T-cell (primary cell): ENCODE measurements at places on chromosomes 4 and X.

DNA sequence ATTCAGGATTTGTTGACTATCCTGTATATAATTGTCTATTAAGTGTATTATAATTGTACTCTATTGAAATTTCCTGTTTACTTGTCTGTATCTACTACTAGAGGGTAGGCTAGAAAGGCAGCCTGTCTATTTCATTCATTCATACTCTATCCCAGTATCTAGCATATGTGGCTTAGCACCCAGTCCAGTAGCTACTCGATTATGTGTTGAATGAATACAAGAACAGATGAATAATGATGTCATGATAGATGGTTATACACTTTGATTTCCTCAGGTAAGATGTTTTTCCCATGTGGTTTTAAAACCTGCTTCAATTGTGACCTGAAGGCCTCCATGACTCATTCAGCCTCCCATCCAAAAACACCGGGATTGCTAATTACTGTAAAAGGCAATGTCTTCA is 68.0 kb downstream of the IL21 start:
- no peaks in the 10 kb centered on the region for H3K27me3 ChIP-seq
- H3K4me1 ChIP-seq, result no peaks in the 10 kb centered on the region
- no peak overlapping the region for H3K27ac ChIP-seq
- H3K36me3 ChIP-seq, result no peaks in the 10 kb centered on the region
- no peak for DNase-seq

DNA sequence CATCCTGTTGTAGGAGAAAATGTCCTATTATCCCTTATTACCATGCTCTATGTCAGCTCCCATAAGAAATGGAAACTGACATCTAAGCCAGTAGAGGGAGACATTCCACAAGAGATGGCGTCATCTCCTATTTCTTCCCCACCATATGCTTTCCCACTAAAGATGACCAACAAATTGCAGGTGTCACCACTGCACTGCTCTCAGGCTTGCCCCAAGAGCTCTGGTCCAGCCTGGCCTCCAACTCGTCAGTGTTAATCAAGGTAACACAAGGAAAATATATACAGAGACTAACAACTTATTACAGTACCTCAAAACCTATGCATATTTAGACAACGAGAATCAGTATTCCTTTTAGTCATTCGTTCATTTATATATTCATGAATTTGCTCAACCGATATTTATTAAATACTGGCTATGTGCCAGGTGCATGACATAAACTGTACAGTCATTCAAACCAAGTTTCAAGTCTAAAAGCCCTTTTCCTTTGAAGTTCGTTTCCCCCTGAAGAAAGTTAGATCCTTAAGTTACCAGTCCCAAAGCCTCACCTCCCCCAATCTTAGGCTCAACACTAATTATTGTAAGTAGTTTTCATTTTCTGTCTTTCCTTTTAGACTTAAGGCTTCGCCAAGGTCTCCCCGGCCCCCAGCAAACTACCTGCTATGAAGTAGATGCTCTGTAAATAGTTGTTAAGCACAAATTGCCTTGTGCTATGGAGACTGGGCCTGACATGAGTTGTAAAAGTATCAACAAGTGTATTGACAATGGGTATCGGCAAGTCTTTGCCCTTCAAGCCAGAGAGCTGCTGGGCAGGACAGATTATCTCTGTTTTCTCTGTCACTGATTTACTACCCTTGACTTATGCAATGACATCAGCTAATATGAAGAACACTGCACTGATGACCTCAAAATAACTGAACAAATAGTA is 3.1 kb upstream of the FGB start:
- no peaks in the 10 kb centered on the region for H3K4me1 ChIP-seq
- no peaks in the 10 kb centered on the region for H3K36me3 ChIP-seq
- H3K27ac ChIP-seq, result no peak overlapping the region
- no peaks in the 10 kb centered on the region for H3K27me3 ChIP-seq

- H3K27me3 ChIP-seq, result no peaks in the 10 kb centered on the region
- H3K4me1 ChIP-seq, result no peaks in the 10 kb centered on the region
- DNase-seq, result no peak
- no peak overlapping the region for H3K4me3 ChIP-seq
- no peak overlapping the region for H3K27ac ChIP-seq
Observed at GRCh38 chr4:26022346-26023202, 108.6 kb downstream of the SMIM20 start.

DNA sequence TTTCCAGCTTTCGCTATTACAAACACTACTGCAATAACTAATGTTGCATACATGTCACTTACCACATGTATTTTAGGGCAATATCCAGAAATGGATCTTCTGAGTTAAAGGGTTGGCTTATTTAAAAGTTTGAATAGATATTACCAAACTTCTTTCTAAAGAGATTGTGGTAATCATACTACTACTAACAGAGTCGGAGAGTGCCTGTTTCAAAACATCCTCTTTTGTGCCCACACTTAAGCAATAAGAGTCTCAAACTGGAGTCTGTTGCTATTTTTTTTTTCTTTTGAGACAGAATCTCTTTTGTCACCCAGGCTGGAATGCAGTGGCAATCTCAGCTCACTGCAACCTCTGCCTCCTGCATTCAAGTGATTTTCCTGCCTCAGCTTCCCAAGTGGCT is 35.8 kb downstream of the FGFBP1 start:
- no peak overlapping the region for H3K27ac ChIP-seq
- H3K4me3 ChIP-seq, result no peak overlapping the region
- no peaks in the 10 kb centered on the region for H3K4me1 ChIP-seq
- no peaks in the 10 kb centered on the region for H3K36me3 ChIP-seq
- DNase-seq, result no peak

DNA sequence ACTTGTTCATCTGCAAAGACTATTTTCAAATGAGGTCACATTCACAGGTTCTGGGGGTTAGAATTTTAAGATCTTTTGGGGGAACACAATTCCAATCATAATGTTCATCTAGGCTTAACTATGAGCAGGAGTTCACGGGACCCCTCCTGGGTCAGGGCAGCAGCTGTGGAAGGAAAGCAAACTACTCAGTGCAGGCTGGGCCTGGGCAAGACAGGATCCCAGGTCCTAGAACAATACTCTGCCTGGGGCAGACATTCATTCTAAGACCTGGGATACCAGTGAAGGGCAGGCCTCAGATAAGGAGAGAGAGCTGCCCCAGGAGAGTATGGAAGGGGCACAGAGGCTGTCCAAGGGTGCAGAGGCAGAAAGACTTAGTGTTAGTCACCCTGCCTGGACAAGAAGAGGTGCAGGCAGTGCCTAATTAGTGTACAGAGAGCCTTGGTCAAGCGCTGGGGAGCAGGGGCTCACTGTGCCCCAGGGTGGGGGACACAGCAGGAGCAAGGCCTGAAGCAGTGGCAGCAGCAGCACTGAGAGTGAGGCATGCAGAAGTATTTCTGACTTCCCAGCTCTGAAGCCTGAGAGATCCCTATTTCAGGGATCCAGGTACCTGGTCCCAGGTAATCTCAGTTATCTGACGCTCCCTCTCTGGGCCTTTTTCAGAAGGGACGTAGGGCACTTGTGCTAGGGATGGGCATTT is 123.0 kb upstream of the MAMLD1 start:
- no peaks in the 10 kb centered on the region for H3K27me3 ChIP-seq
- H3K27ac ChIP-seq, result no peak overlapping the region
- DNase-seq, result no peak
- no peaks in the 10 kb centered on the region for H3K36me3 ChIP-seq

GRCh38 chr4:20126906-20127305 is 124.8 kb upstream of the SLIT2 start:
- no peaks in the 10 kb centered on the region for H3K4me1 ChIP-seq
- H3K27ac ChIP-seq, result no peak overlapping the region
- no peaks in the 10 kb centered on the region for H3K27me3 ChIP-seq
- no peak overlapping the region for H3K4me3 ChIP-seq
- no peak for DNase-seq

- peaks cover 79% of the 10 kb centered on the region for H3K36me3 ChIP-seq
- H3K4me1 ChIP-seq, result peaks cover 18% of the 10 kb centered on the region
- no peak for DNase-seq
- H3K27ac ChIP-seq, result peak overlapping the region; percentile 40
Observed at GRCh38 chr4:128853741-128854140, 44.2 kb downstream of the JADE1 start.

DNA sequence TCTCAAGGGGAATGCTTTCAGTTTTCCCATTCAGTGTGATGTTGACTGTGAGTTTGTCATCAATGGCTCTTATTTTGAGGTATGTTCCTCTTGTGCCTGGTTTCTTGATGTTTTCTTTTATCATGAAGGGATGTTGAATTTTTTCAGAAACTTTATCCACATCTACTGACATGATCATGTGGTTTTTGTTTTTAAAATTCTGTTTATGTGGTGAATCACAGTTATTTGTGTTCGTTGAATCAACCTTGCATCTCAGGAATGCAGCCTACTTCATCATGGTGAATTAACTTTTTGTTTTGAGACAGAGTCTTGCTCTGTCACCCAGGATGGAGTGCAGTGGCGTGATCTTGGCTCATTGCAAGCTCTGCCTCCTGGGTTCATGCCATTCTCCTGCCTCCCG is 263.1 kb upstream of the KLF3 start:
- DNase-seq, result no peak
- no peaks in the 10 kb centered on the region for H3K27me3 ChIP-seq
- H3K4me3 ChIP-seq, result no peak overlapping the region
- H3K36me3 ChIP-seq, result no peaks in the 10 kb centered on the region
- no peaks in the 10 kb centered on the region for H3K4me1 ChIP-seq

DNA sequence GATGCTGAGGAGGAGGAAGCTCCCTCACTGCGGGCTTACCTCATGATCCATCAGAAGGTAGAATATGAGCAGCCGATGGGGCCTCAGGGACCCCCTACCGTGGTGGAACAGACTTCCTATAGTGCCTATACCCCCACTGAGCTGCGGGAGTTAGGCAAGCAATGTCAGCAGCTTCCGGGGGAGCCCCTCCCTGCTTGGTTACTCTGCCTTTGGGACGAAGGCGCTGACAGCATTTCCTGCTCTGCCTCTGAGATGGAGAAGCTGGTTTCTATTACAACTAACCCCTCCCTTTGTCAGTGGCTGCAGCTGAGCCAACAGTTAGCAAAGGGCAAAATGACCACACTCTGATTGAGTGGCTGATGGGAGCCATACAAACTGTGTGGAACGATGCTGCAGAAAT is 430.7 kb downstream of the IDS start:
- H3K4me1 ChIP-seq, result no peaks in the 10 kb centered on the region
- peak; percentile 14 for DNase-seq
- H3K36me3 ChIP-seq, result no peaks in the 10 kb centered on the region
- no peaks in the 10 kb centered on the region for H3K27me3 ChIP-seq
- no peak overlapping the region for H3K27ac ChIP-seq
- H3K4me3 ChIP-seq, result no peak overlapping the region

- H3K27ac ChIP-seq, result no peak overlapping the region
- DNase-seq, result no peak
- no peaks in the 10 kb centered on the region for H3K4me1 ChIP-seq
- no peak overlapping the region for H3K4me3 ChIP-seq
Observed at GRCh38 chr4:108794136-108794535, 31.3 kb upstream of the ETNPPL start.

- no peaks in the 10 kb centered on the region for H3K27me3 ChIP-seq
- H3K4me3 ChIP-seq, result no peak overlapping the region
- H3K36me3 ChIP-seq, result no peaks in the 10 kb centered on the region
- no peak for DNase-seq
Observed at GRCh38 chr4:162059656-162060055, 104.1 kb downstream of the FSTL5 start.
